Right lobe of liver (tissue), 6 donors: ENCODE measurements at places on chromosomes 12 and 14. TPM values are rescaled to one million over a fixed set of nuclear protein-coding genes. Genes with fewer than 3 reads are reported as not detected.

- H3K4me3 ChIP-seq, result no peak overlapping the region
- no peaks in the 10 kb centered on the region for H3K27me3 ChIP-seq
- no peak overlapping the region for H3K27ac ChIP-seq
- DNase-seq, result no peak
Measured at GRCh38 chr14:70776197-70776596, 33.1 kb downstream of the MAP3K9 start.

DNA sequence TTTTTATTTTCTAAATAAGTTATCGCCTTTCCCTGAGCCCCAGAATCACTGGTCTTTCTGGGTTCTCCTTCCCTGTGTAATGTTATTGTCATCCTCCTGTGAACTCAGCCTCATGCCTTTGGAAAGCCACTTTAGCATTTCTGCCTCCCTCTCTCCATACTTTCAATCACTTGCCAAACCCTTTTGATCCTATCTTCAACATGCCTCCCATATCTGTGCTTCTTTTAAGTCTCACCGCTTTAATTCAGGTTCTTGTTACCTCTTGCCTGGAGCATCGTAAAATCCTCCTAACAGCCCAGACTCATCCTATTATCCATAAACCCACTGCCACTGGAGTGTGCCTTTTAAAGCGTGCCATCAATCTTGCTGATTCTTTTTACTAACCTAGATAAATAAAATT is 321.8 kb downstream of the BMP4 start:
- no peaks in the 10 kb centered on the region for H3K4me1 ChIP-seq
- no peaks in the 10 kb centered on the region for H3K27me3 ChIP-seq
- H3K36me3 ChIP-seq, result no peaks in the 10 kb centered on the region
- H3K27ac ChIP-seq, result no peak overlapping the region
- H3K4me3 ChIP-seq, result no peak overlapping the region

- no peaks in the 10 kb centered on the region for H3K27me3 ChIP-seq
- no peak overlapping the region for H3K4me3 ChIP-seq
- H3K36me3 ChIP-seq, result peaks cover 26% of the 10 kb centered on the region
- DNase-seq, result no peak
- no peaks in the 10 kb centered on the region for H3K4me1 ChIP-seq
Measured at GRCh38 chr14:65095633-65096205, 6.6 kb downstream of the MAX start.

GRCh38 chr12:94458877-94459727 is 565 bp downstream of the CEP83 start:
- no peaks in the 10 kb centered on the region for H3K36me3 ChIP-seq
- peak overlapping the region; percentile 81 for H3K27ac ChIP-seq
- H3K4me1 ChIP-seq, result no peaks in the 10 kb centered on the region
- H3K27me3 ChIP-seq, result no peaks in the 10 kb centered on the region
- H3K4me3 ChIP-seq, result peak overlapping the region; percentile 81

Gene ZNF641
- 6.5 TPM for total RNA-seq
